Stimulated activated CD4-positive, alpha-beta T cell treated with anti-CD3 and anti-CD28 coated beads, Interleukin-12 subunit alpha, Interleukin-12 subunit beta, amount 100 ng/mL, for 4 hours (primary cell): ENCODE measurements at places on chromosomes 1 and 21.

DNA sequence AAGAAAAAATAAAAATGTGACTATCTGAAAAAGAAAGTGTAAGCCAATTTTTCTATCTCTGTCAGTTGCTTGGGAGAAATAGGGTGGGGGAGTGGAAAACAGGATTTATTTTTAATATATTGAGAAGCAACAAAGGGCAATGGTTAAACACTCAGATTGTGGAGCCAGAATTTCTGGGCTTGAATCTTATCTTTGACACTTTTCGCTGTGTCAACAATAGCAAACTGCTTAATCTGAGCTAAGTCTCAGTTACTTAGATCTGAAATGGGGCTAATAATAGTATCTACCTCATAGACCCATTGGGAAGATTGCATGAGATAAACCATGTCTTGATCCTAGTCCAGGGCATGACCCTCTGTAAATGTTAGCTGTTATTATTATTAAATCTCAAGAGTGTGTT is 468.1 kb downstream of the ADGRL2 start:
- no peak for DNase-seq

GRCh38 chr1:209428241-209428921 is 155.1 kb upstream of the CAMK1G start:
- DNase-seq, result no peak

- DNase-seq, result no peak
Measured at GRCh38 chr1:185112356-185112755, 44.4 kb downstream of the TRMT1L start.

DNA sequence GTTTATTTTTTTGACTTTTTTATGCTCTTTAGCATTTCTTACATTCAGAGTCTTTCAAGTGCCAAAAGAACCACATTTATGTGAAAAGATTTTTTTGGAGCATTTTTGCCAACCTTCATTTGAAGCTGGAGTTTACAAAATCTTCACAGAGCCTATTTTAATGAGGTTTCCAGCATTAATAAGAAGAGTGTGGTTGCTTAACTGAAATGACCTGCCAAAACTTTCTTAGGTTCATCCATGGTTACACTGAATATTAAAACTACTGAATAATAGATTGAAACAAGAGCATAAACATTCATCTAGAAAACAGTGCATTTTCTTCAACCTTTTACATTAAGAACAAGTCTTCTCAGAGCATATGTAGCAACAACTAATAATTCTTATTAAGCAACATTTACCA is 672.3 kb upstream of the CXADR start:
- no peak for DNase-seq

GRCh38 chr1:213530611-213531320 is 457.0 kb upstream of the PROX1 start:
- DNase-seq, result no peak

GRCh38 chr1:168190403-168190802 is 11.6 kb downstream of the TIPRL start:
- DNase-seq, result no peak

- peak; percentile 56 for DNase-seq
Measured at GRCh38 chr1:202692959-202693555, 17.2 kb downstream of the SYT2 start.

GRCh38 chr1:11790880-11791715 is 14.7 kb downstream of the MTHFR start:
- DNase-seq, result no peak

- DNase-seq, result no peak
Measured at GRCh38 chr1:115117298-115117697, 28.0 kb upstream of the TSPAN2 start.

DNA sequence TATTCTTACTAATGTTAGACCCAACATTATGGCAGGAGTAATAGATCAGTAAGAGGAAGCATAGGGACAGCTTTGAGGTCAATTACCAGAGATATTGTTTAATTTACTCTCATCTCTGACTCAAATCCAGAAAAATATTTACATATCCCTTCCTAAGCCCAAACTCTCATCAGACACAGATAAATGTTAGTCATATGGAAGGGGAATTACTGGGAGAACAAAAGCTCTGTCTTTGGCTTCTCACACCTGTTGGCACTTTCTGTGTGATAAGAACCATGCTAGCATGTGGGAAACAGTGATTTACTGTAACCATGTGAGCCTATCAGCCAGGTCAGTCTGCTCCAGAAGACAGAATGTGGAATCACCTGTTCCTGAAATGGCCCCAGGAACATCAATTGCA is 72.4 kb downstream of the DUSP10 start:
- no peak for DNase-seq

DNA sequence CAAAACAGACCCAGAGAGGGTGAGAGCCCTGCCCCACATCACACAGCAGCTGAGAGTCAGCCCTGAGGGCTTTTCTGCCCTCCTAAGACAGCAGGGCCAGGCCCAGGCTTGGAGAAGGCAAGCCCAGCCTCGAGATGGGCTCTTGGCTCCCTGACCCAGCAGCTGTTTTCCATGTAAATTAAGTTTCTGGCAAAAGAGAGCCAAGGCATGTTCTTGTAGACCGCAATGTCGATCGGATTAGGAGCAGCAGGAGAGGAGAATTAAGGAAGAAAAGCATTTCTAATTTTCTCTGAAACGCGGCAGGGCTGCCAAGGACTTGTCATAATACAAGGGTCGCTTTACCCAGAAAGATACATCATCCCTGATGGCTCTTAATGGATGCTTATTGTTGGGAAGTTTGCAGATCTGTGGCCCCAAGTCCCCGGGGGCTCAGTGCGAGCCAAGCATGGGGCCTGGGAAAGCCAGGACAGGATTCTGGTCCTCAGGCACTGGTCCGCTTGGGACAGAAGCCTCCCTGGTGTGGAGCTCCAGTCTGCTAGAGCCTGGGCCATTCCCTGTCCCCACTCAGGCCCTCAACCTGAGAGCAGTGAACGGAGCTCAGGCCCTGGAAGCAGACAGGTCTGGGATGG is 62.8 kb downstream of the DMRTB1 start:
- DNase-seq, result no peak

DNA sequence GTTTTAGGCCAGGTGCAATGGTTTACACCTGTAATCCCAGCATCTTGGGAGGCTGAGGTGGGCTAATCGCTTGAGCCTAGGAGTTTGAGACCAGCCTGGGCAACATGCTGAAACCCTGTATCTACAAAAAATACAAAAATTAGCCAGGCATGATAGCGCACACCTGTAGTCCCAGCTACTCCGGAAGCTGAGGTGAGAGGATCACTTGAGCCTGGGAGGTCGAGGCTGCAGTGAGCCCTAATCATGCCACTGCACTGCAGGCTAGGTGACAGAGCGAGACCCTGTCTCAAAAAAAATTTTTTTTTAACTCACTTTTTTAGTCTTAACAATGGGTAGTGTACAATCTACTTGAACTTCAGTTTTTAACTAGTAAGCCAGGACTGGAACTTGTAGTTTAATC is 137.5 kb downstream of the HS2ST1 start:
- DNase-seq, result no peak

DNA sequence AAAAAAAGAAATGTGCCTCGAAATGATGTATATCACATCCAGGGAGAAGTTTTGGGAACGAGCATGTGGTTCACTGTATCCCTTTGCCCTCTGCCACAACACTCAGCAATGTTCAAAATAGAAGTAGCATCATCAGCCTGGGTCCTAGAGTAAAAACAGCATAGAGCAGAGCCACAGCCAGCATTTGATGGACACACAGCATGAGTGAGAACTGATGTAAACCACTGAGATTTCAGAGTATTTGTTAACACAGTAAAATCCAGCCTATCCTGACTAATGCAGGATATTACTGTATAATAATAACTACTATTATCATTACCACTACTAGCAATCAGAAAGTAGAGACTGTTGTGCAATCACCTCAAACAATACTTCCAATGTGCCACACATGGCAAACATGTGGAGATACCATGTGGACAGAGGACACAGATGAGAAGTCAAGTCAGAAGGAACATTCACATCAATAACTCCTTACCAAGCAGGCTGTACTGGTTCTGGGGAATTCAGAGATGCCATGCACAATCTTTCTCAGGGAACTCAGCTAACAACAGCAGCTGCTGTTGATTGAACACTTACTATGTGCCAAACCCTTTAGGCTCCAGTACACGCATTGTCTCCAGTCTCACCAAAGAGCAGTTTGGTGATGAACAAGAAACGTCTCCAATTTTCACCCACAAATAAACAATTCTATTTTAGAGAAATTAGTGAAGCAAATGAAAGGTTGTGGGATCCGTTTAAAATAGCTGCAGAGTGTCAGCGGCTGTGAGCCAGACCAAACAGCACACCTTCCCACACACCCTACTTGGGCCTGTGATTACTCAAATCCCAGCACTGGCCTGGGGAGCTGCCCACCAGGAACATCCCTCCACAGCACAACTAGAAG is 16.6 kb upstream of the GFI1 start:
- DNase-seq, result no peak

- DNase-seq, result peak; percentile 72
Measured at GRCh38 chr1:205775015-205775716, at the start of gene RAB29. TSS of gene RAB29 (minus strand) at chr1:205775482. CDS start at chr1:205774956, 526 bp downstream.

GRCh38 chr1:106366627-106367319 is 689.7 kb upstream of the PRMT6 start:
- no peak for DNase-seq

DNA sequence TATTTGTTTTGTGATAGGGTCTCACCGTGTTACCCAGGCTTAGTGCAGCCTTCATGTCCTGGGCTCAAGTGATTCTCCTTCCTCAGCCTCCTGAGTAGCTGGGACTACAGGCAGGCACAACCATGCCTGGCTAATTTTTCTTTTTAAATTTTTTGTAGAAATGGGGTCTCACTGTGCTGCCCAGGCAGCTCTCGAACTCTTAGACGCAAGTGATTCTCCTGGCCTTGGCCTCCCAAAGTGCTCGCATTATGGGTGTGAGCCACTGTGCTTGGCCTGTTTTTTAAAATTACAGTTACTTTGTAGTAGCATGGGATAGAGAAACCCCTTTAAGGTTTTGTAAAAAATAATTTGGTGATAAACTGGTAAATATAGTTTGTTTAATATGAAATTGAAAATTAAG is 69.9 kb downstream of the RPS6KC1 start:
- no peak for DNase-seq

- no peak for DNase-seq
Measured at GRCh38 chr1:245060684-245061374, 94.0 kb upstream of the KIF26B start.

DNA sequence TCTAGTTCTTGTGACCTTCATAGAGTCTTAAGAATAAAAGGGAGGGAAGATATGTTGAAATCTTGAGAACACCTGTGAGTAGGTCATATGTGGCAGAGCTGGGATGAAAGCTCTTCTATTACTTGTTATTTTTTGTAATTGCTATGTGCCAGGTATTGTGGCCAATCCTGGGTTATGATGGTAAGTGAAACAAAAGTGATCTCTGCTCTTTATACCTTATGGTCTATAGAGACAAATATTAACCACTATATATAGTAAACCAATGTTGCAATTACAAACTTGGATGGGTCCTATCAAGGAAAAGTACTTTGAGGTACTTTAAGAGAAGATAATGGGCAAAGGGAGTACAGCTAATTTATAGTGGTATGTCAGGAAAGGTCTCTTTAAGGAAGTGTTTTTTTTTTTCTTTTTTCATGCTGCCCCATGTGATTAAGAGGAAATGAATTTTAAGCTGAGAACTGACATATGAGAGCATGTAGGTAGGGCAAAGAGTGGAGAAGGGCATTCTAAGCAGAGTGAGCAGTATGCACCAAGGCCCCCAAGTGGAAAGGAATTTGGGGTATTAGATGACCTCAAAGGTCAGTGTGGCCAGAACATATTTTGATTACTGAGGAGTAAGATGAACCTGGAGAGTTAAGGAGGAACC is 43.3 kb downstream of the POU2F1 start:
- DNase-seq, result no peak

GRCh38 chr1:198681252-198681651 is 42.4 kb downstream of the PTPRC start:
- DNase-seq, result no peak

DNA sequence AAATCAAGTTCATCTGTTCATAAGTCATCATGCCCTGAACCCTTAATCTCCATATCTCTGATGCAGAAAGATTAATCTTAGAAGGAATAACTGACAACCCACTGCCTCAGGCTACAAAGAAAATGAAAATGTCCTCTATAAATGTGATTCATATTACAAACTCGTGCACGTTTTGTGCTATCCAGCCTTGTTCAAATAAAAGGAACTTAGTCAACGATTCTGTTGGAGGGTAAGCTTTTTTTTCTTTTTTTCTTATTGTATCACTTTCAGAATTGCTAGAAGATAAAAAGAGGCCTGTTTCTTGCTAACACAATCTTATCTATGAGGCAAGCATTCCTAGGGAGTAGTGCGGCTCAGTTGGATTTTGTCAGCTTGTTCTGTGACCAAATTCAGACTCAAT is 228.4 kb downstream of the TM2D1 start:
- DNase-seq, result no peak

GRCh38 chr1:76713535-76713934 is 153.7 kb upstream of the ST6GALNAC5 start:
- no peak for DNase-seq

GRCh38 chr21:38486221-38486620 is 12.1 kb downstream of the ERG start:
- DNase-seq, result no peak

GRCh38 chr1:228911225-228912210 is 176.2 kb downstream of the RHOU start:
- DNase-seq, result no peak

GRCh38 chr1:114274621-114275317 is 121.1 kb upstream of the SYT6 start:
- no peak for DNase-seq

DNA sequence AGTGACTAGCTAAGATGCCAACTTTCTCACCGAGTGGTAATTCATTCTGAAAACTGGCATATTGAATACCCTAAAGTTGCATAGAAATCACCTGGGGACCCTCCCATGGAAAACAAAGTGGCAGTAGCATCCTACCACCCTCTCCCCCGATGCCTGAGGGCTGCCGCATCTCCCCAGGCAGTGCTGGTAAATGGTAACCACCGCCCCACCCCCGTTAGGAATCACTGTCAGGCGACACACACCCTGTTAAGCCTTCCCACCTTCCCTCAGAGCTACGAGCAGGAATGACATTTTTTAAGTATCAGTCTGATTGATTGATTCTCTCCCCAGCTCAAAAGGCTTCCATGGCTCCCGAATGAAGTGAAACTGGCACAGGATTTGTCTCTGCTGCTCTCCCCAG is 28.3 kb downstream of the TMPRSS2 start:
- no peak for DNase-seq

DNA sequence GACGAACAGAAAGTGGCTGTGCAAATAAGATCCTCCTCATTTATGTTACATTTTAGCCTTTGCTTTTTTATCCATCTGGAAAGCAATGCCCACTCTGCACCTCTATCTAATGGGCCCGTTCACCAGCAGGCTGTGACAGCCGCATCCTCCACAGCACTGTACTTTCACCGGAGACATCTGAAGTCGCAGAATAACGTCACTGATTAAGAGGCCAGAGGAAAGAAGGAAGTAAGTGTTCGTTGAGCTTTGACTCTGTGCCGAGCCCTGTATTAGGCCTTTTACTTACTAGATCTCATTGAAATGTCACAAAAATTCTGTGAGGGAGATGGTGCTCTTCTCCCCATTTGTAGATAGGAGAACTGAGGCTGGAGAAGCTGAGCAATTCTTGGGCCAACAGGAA is 62.3 kb downstream of the KAZN start:
- DNase-seq, result no peak

GRCh38 chr1:212926372-212926771 is 24.0 kb upstream of the VASH2 start:
- DNase-seq, result no peak
